ENCODE measurements at places on chromosomes 13 and 19.

DNA sequence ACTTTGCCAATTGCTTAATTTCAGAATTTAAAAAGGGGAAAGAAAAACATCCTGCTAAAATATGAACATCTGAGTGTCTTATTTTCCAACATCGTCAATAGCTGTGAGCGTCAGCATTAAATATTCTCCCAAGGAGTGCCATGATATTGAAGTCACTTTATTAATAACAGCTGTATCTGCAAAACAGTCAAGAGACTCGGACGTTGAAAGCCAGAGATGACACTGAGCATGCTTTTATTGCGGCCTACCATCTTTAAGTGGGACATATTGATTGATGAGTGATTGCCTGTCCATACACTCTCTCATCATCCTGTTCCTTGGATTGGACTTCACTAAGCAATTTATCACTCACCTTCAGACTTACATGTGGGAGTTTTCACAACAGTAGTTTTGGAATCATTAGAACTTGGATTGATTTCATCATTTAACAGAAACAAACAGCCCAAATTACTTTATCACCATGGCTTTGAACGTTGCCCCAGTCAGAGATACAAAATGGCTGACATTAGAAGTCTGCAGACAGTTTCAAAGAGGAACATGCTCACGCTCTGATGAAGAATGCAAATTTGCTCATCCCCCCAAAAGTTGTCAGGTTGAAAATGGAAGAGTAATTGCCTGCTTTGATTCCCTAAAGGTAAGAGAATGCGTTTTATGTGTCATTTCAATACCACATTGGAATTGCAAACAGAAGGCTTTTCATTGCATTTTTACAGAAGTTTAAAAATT, 53.8 kb downstream of the MBNL2 start:
- no peak for DNase-seq

DNA sequence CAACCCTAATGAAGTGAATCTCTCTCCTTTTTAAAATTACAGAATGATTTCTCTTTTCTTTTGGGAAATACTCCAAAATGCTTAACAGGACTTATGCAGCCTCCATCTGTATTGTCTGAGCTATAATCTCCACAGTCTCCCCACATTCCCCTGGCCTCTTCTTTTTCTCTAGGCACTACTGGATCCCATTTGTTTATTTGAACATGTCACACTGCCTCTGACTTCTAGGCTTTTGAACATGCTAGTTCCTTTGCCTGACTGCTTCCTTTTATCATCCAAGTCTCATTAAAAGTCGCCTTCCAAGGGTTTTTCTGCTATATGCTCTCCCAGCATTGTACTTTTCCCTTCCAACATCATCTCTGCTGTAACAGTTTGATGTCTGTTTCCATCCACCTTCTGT, 548.7 kb downstream of the PCDH9 start:
- DNase-seq = no peak

DNA sequence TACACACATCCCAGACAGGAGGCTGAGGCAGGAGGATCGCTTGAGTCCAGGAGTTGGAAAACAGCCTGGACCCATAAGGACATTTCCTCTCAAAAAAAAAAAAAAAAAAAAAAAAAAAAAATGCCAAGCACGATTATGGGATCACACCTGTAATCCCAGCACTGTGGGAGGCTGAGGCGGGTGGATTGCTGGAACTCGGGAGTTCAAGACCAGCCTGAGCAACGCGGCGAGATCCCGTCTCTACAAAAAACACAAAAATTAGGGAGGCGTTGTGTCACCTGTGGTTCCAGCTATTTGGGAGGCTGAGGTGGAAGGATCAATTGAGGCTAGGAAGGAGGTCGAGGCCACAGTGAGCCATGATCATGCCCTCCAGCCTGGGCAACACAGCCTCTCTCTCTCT, 973 bp upstream of the OCEL1 start:
- no peak for DNase-seq

DNA sequence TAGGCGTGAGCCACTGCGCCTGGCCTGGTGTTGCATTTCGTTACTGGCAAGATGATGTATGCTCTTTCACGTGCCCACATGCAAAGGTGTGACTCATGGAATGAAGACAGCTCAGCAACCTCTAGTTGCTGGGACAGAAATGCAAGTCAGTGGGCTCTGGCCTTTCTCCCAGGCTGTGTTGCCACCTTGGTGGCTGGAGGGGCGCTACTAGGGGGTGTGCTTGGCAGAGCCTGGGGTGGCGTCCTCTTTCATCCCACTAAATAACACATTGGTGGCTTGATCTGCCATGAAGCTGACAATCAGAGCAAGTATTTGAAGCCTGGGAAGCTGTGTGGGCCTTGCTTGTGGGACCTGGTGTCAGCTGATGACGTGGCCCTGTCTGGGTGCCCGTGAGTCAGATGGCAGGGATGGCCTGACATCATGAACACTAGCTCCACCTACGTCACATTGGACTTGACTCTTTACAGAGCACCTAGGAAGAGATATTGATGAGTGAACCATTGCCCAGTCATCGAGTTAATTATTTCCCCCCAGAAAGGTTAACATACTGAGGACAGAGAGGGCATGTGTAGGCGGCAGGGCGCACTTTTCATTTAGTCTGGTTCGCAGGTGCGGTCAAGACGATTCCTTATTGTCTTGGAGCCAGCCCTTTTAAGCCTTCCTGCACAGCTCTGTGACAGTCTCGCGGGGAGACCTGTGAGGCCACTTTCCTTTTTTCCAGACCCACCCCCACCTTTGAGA, 154.2 kb downstream of the TM9SF2 start:
- no peak for DNase-seq

- DNase-seq = no peak
Measured at GRCh38 chr19:29445246-29445645, 80.5 kb upstream of the VSTM2B start.

GRCh38 chr19:14410091-14411051, 8.8 kb downstream of the DDX39A start:
- DNase-seq = no peak

All from NCI-H774 (cell line).